ENCODE measurements at places on chromosomes 4 and X.
A peak's percentile ranks its signal among the peaks of the same experiment; 100 is the strongest.

GRCh38 chrX:15358533-15358932, 23.2 kb upstream of the PIGA start:
- no peak for DNase-seq

DNA sequence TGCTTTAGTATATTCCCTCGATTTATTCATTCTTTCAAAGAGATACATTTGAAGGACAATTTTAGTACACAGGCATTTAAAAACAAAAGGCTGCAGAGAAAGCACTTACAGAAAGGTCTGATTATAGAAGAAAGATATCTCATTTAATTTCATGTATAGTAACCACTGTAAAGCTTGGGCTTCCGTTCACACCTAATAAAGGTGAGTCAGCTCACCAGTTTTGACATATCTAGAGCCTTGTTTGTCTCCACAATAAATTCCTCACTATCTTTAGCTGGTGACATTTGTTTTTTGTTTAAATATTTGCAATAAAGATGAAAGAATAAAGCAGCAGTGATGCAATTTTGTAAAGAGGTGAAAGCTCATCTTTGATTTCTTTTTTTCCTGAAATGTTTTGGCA, 1.1 kb upstream of the EPHA5 start:
- no peak for DNase-seq

GRCh38 chr4:125445525-125445924, 130.8 kb downstream of the FAT4 start:
- no peak for DNase-seq

DNA sequence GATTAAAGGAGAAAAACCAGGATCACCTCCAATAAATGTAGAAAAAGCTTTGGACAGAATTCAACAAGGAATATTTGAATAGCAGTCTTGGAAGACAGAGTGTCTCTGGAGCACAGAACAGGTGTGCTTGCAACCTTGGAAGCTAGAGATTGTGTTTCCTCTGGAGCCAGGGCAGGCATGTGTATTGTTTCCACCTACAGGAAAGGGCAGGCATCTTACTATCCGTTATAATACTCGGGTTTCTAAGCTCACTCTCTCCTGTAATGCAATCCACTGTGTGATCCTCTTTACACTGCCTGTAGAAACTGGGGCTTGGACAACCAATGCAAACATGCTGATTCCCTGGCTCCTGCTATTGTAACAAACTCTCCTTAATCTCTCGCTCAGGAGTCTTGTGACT, 14.4 kb downstream of the CCDC110 start:
- DNase-seq = no peak

GRCh38 chr4:159210975-159211374, 108.1 kb downstream of the RAPGEF2 start:
- DNase-seq = no peak

- DNase-seq = no peak
Measured at GRCh38 chrX:22395372-22395771, 122.7 kb downstream of the CBLL2 start.

DNA sequence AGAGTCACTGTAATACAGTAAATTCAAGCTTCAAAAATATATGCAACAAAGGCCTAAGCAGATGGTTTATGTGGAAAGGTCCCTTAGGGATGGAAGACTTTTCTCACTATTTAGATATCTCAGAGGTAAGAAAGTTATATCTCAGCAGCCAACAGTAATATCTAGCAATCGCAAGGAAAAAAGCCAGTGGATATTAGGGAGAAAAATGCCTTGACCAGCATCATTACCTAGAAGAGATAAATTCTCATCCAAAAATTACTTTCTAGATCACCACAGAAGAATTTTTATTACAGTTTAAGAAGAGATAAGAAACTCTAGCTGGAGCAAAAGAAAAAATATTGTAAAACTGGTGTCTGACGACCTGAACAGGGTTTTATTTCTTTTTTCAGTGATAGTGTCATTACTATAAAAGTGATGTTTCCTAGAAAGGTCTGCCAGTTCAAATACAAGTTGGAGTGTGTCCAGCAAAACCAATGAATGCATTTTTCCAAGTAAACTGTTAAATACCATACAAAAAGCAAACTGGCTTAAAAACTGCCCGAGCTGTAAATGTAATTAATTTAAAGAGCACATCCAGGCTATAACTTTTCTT, 100.0 kb downstream of the ATP11C start:
- no peak for DNase-seq

DNA sequence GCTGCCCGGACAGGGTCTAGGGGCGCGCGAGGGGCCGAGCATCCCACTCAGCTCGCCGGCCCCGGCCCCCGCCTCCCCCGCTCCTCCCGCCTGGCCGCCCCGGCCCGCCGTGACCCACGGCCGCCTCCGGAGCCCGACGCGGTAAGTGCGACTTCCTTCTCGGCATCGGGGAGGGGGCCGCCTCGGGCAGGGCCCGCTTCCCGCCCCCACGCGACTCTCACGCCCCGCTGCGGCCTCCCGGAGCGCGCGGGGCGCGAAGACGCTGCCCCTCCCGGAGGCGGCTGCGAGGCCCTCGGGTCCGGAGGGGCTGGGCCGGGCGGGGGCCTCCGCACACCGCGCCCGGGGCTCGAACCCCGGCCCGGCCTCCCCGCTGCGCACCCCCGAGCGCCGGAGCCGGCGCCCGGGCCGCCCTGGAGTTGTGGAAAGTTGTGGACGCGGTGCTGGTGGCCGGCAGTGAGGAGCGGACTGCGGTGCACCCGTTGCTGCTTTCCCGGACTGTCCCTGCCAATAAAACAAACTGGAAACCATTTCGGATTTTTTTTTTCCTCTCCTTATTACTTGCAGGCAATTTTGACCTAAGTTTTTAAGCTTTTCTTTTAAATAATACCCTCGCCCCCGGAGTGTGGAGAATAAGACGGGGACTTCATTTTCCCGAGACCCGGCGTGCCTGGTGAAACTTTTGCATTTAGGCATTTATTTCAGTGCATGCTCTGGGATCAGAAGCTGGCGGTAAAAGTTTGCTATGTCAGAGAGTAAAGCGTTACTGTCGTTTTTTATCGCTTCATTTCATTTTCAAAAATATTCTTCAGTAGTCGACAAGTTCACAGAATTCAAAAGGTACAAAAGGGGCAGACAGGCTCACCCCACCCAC, 13.0 kb upstream of the TMEM156 start:
- peak; percentile 43 for DNase-seq

- DNase-seq = no peak
Measured at GRCh38 chrX:110045421-110045820, 42.5 kb downstream of the TMEM164 start.

- no peak for DNase-seq
Measured at GRCh38 chr4:99404595-99405287, 30.4 kb downstream of the ADH7 start.

GRCh38 chr4:88447371-88448095, 9.4 kb upstream of the HERC5 start:
- no peak for DNase-seq

GRCh38 chrX:155056877-155057792, 13.8 kb downstream of the CMC4 start:
- peak; percentile 52 for DNase-seq

DNA sequence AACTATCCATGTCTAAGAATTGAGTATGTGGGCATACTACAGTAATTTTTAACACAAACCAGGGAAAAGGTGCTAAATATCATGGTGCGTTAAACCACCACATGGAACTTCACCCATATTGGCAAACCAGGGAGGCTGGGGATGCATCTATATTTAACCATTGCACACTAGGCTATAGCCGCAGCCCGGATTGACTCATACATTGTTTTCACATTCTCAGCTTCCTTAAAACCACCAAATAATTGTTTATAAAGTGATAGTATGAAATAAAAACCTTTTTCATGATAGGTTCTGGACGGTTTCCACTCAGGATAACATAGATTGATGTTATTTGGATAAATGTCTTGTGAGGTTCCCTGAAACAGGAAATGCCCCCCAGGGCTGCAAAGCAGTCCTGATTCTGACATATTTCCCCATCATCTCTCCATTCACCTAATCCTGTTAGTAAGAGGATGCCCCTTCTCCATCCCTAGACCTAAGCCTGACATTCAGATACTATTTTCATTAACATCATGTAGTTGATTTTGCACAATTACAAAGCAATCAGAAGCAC, 7.9 kb downstream of the COL25A1 start:
- DNase-seq = no peak

GRCh38 chrX:155870958-155871357, 10.2 kb upstream of the VAMP7 start:
- no peak for DNase-seq

GRCh38 chr4:86043755-86044592, 315.9 kb downstream of the MAPK10 start:
- DNase-seq = peak; percentile 18

GRCh38 chr4:42574870-42575430, 82.0 kb downstream of the ATP8A1 start:
- DNase-seq = no peak

DNA sequence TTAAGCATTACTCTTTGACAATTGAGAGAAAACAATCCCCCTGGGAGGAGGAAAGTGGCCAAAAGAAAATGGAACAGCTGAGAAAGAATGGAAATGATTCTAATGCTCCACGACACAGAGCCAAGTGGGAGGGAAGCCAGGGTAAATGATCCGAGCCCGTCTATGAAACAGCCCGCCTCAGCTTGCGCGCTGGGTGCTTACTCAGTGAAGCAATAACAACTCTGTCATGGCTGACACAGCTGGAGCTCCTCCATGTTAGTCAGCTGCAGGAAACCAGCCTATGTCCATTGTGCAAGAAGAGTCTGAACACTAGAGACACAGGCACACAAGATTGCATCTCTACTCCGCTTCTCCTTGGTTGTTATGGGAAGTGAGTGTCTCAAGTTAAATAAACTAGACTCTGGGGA, 19.3 kb downstream of the NOA1 start:
- peak; percentile 4 for DNase-seq

GRCh38 chrX:16826207-16826606, 39.9 kb downstream of the TXLNG start:
- no peak for DNase-seq

DNA sequence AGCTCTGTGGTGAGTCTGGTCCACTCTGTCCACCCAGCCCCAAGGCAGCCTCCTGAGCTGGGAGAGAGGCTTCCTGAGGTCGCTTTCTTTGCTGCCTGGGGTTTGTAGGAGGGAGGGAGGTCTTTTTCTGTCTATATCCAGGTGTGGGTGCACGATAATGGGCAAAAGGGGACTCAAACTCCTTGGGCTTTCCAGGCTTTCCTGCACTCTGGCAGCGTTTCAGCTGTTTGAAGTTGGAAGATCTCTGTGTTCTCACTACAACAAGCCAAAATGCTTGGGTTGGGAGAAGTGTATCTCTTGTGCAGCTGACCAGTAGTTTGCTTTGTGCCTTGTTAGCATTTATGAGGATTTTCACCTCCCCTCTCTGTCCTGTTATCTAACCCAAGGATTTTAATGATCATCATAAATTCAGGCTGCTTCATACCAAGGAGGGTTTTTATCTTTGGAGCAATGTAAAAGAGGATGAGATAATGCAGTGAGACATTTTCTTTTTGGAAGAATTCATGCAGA, 126.3 kb downstream of the REPS2 start:
- no peak for DNase-seq

DNA sequence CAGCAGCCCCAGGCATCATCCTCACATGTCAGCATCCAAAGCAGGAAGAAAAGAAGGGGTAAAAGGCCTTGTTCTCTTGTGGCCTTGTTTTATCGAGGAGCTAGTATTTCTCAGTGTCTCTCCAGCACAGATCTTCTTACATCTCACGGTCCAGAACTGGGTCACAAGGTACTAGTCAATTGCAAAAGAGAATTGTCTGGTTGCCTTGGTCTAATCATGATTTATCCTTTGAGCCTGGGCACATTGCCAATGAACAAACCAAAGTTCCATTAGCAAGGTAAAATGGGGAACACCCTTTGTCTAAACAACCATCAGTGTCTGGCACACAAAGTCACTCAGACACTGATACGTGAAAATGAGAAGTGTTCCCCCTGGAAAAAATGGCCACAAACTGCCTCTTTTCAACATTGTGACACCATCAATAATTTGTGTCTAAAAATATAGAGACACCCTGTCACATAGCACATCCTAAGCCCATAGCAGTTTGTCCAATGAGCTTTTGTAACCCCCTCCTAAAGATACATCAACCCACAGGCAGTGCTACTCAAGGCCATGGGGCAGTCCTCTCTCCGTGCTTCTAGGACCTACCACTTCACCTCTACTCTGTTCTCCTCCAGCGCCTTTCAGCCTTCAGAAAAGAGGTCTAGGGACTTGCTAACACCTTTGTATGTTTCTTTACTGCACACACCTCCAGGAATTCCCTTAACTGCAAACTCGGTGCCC, 534.4 kb downstream of the MID1IP1 start:
- DNase-seq = peak; percentile 43

DNA sequence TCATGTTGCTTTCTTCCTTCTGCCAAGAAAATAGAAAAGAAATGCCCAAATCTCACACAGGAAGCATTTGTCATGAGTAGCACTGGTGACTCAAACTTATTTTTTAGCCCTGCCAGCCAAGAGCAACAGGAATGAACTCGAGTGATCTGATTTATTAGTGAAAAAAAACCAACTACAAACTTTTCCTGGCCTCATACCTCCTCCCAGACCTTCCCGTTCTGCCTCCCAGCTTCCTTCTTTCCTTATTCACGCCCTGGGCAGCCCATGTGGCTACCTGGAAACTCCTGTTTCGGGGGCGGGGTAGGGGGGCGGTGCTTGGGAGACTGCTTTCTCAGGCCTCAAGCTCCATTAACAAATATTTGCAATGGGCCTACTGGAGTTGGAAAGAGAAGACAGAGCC, 178.5 kb downstream of the NHS start:
- no peak for DNase-seq

DNA sequence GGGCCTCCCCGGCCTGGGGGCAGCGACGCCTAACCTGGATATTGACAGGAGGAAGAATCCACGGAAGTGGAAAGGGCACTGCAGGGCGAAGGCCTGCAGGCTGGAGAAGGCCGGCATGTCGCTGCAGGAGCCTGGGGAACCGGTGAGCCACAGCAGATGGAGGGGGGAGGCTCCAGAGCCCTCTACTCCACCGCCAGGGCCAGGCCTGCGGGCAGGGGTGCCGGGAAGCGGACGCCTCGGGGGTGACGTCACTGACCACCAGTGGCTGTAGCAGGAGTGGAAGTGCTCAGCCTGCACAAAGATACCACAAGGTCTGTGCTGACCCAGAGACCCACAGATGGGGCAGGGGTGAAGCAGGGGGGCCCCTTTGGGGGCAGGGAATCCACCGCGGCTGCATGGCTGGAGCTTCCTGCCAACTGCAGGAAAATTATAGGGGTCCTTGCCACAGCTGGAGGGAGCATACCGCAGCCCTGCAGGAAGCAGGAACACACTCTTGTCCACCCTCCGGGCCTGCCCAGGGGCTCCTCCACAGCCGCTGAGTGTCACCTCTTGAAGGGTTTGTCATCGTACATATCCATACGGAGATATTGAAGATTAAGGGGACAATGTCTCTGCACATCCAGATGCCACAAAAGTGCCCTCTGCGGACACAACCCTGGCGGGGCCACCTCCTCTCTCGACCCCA, 7.6 kb upstream of the HTRA3 start:
- DNase-seq = no peak

DNA sequence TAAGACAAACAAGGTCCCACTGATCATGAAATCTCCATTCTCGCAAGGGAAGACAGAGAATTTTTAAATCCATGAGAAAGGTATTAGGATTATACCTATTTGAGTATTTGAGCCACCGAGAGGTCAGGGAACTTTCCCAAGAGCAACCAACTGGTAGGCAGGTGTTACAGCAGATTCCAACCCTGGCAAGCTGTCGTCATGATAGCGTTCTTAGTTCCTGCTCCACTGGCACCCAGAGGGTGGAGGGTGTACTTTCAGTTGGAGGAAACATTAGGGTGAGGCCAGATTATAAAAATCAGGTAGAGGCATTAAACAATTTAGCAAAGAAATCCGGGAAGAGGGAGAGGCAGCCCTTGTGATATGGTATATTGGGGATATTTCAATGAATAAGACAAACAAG, 23.3 kb downstream of the COQ2 start:
- DNase-seq = no peak

GRCh38 chrX:93120805-93121204, 552.6 kb downstream of the NAP1L3 start:
- DNase-seq = no peak
